Neural progenitor cell (in vitro differentiated cells): ENCODE measurements at places on chromosomes 2 and 18. TPM values are rescaled to one million over a fixed set of nuclear protein-coding genes. Genes with fewer than 3 reads are reported as not detected.

CRYBA2 gene
- not detected in 2 replicates for total RNA-seq

STARD6 gene
- total RNA-seq = not detected in 2 replicates

TSPYL6 gene
- not detected in 2 replicates for total RNA-seq

CCL20 gene
- total RNA-seq = not detected in 2 replicates

DNA sequence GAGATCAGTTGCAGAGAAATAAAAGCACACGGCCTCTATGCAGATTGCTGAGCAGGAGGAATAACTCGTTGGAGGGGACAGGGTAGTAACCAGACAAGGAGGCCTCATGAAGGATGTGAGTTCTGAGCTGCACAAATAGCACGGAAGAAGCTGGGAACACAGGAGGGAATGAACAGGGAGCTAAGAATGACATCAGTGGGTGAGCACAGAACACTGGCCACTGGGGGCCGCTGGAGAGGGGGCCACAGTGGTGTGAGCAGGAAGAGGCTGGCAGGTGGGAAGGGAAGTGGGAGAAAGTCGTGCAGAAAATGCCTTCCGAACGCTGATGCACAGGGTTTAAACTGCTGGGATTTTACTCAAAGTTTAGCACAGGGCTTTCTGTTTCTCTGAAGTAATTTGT lies 61.0 kb downstream of the ZAP70 start:
- H3K4me1 ChIP-seq = peaks cover 6% of the 10 kb centered on the region
- no peaks in the 10 kb centered on the region for H3K36me3 ChIP-seq
- no peaks in the 10 kb centered on the region for H3K27me3 ChIP-seq
- no peak overlapping the region for H3K27ac ChIP-seq
- H3K4me3 ChIP-seq = no peak overlapping the region

DNA sequence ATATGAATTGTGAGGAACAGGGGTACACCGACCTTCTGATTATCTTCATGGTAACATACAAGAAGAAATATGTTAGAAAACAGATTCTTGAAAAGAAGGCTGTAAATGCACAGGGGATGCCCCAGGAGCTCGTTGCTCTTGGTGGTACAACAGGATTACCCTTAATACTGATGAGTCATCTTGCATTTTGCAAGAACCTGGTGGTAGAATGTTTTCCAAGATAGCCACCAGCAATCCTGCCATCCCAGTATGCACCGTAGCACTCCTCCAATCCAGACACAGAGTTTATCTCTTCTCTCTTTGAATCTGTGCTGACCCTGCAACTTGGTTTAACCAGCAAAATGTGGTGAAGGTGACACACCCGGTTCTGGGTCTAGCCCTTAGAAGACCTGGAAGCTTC lies 238.3 kb downstream of the EN1 start:
- H3K4me1 ChIP-seq = peaks cover 7% of the 10 kb centered on the region
- no peak for DNase-seq
- no peak overlapping the region for H3K27ac ChIP-seq

DNA sequence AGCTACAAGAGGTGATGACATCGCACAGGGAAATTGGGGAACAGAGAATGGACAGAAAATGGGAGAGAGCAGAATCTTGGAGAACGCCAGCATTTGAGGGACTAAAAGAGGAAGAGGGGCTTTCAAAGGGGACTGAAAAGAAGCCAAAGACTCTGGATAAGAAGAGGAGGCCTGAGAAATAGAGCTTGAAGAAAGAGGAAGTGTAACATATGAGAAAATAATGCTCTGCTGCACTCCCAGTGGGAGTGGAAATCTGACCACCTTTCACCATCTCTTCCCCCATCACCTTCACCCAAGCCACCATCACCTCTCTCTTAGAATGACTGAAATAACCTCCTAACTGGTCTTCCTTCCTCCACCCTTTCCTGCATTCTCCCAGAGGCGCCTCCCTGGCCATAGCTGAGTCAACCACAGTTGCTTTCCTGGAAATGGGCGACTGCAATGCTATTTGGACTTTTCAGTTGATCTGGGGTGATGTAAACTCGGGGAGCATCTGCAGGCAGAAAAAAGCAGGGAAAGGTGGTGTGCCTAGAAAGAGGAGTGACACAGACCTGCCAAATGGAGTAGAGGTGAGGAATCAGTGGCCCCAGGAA lies 16.8 kb downstream of the CXCR1 start:
- no peaks in the 10 kb centered on the region for H3K27me3 ChIP-seq
- H3K4me3 ChIP-seq = no peak overlapping the region
- H3K36me3 ChIP-seq = no peaks in the 10 kb centered on the region
- no peak for DNase-seq
